Activated CD4-positive, alpha-beta T cell treated with anti-CD3 and anti-CD28 coated beads for 1 hour (primary cell): ENCODE measurements at places on chromosomes 6 and 20.

GRCh38 chr20:61874421-61875068 lies 191.1 kb downstream of the TAF4 start:
- DNase-seq, result no peak

DNA sequence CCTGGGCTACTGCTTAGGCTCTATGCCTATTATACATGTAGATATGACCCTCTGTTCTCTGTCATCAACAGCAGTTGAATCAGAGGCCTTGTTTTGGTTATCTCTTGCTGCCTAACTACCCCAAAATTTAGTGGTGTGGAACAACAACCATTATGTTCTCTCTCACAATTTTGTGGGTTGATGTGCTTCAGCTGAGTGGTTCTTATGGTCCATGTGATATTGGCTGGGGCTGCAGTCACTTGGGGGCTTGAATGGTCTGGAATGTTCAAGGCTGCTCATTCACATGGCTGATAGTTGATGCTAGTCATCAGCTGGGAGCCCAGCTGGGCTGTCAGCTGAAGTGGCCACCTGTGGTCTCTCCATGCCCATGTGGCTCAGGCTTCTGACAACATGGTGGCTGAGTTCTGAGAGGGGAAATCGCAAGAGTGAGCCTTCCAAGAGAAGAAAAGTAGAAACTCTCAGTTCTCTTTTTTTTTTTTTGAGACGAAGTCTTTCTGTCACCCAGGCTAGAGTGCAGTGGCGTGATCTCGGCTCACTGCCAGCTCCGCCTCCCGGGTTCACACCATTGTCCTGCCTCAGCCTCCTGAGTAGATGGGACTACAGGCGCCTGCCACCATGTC lies 47.8 kb downstream of the SHLD1 start:
- no peak for DNase-seq

DNA sequence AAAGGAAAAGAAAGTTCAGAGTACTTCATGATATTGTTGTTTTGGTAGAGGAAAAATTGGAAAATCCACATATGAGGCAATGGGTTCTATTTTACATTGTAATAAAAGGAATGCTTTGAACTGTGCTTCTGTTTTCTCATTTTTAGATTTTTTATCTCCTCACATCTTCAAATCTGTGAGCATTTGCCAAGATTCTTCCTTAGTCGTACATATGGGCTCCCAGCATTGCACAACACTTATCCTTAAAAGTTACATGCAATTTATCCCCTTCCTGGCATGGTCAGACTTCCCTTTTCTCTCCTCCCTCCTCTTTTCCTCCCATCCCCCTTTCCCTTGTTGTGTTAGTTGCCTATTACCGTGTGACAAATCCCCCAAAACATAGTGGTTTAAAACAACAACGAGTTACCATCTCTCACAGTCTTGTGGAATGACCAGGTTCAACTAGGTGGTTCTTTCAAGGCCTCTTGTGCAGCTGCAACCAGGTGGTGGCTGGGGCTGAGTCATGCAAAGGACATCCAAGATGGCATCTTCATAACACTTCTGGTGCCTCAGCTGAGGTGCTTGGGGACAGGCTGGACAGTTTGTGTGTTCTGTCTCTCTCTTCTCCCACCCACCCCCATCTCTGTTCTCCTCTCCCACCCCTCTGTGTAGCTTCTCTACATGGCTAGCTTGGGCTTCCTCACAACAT lies 68.7 kb downstream of the TXNDC5 start:
- no peak for DNase-seq

- DNase-seq, result no peak
These were observed 7.8 kb upstream of the EZR start for GRCh38 chr6:158826819-158827501.

DNA sequence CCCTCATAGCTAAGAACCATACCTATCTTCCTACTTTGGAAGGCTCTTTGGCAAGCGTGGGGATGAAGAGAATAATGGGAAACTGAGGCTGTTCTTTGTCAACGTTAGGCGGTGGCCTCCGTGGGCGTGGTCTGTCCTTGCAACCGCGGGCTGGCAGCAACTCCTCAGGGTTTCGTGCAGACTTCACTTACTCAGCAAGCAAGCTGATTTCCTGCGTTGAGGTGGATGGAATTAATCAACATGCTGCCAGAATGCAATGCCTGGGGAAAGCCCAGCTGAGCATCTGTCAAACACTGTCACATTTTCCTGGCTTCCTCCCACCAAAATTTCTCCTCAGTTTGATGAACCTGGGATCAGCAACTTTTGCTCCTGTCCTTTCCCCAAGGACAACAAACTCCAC lies 9.2 kb upstream of the IL17F start:
- DNase-seq, result no peak

DNA sequence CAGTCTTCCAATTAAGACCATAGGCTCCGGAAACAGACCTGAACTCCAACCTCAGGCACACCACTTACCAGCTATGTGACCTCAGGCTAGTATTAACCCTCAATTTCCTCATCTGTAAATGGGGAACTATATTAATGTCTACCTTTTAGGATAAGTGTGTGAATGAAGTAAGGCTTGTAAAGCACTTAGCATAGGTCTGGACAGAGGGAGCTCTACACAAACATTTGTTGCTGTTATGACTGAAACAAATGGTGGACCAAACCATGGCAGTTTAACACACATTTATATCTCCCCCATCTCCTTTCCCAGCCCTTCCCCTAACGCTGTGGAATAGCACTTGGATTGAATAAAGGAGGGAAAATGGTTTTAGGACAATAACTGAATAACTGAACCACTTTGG lies 48.7 kb downstream of the TSHZ2 start:
- DNase-seq, result no peak

GRCh38 chr6:136491251-136491650 lies 59.0 kb downstream of the MAP7 start:
- no peak for DNase-seq

GRCh38 chr6:13563009-13563408 lies 11.4 kb upstream of the SIRT5 start:
- DNase-seq, result no peak

- DNase-seq, result no peak
These were observed 410.8 kb upstream of the PLCB4 start for GRCh38 chr20:8658103-8658502.

GRCh38 chr6:105785066-105785811 lies 300.9 kb upstream of the PRDM1 start:
- DNase-seq, result no peak

DNA sequence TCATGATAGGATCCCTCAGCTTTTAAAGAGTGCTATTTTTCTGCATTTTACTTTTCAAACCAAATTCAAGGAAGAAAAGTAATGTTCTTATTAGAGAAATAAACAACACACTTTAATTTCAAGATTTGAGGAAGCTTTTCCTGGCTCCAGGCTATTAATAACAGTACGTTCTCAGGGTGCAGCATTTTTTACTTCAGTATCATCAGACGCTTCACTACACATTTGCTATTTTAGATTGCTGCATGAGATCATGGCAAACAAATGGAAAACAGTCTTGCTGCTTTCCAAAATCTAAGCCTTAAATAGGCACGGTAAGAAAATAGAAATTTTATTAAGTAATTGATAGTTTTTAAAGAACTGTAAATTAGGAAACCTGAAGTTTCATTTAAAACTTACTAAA lies 253.6 kb upstream of the EXOC2 start:
- DNase-seq, result no peak

- DNase-seq, result no peak
These were observed 519.4 kb downstream of the CDKAL1 start for GRCh38 chr6:21053612-21054011.

GRCh38 chr20:60240986-60241385 lies 282.8 kb downstream of the CDH26 start:
- DNase-seq, result no peak

DNA sequence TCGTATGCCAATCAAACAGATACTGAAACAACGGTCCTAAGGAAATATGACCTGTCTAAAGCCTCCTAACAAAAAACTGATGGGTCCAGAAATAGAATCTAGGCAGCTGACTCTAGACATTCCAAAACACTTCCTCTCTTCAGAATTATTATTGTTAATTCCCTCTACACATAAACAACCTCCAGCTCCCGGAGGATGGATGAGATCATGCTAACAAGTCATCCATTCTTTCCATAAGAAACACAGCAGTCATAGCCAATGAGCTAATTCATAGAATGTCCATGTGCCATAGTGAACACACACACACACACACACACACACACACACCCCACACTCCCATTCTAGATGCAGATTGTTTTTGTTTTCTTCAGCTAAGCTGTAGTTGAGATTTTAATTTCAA lies 44.3 kb downstream of the HDGFL1 start:
- no peak for DNase-seq

DNA sequence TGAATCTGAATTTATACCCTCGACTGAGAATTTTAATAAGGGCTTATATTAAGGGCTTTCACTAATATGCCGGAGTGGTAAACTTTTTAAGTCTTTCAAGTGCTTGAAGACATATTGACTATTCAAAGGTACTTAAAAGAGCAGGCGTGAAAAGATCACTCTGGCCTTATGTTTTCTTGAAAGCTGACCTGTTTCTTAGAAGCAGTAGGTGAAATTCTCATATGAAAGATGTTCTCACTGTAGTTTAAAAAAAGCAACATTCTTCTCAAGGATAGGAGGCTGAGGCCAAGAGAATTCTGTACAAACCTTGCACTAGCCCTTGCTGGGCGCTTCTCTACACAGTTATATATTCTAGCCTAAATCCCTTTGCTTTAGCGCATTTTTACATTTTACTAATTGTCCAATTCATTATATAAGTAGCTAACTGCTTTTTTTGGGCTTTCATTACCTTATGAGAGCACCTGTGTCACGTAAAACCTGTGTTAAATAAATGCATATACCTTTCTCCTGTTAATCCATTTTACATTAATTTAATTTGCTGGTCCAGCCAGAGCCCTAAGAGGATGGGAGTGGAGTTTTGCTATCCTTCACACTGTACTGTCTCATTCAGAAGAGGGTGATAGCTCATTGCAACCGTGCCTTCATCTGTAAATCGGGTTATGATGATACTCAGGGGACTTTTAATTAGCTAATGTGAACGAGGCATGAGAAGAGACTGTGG lies 59.6 kb upstream of the HFE start:
- no peak for DNase-seq

DNA sequence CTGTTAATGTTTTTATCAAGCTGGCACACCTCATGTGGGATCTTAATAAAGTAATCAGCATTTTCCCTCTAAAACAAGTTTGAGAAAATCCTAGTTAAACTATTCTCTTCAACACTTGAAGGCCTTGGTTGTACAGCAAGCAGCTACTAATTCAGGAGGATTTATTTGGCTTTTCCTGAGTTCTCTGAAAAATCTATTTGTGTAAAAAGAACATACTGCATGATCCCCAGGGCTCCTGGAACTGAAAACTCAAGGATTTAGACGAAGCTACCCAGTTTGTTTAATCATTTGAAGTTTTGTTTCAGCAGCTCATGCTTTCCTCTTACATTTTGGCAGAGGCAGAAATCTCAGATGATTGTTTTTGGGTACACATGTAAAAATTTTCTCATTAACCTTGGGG lies 309.6 kb upstream of the FLRT3 start:
- DNase-seq, result no peak

GRCh38 chr20:50929299-50930138 lies 1.7 kb downstream of the ADNP start:
- DNase-seq, result peak; percentile 80

DNA sequence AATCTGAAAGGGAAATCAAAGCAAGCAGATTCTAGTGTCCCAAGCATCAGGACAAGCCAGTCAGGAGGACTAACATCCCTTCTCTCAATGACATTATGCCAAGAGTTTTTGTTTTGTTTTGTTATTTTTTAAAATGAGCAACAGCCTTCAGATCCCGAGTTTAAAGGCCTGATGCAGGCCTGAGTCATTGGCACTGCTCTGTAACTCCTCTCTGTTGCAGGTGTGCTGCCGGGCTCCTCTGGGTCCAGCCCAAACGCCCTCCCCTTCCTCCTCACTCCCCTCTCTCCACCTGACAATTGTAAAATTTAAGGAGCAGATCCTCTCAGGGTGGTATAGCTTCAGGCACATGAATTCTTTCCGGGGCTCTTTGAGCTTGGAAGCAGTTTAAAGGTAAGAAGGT lies 502.0 kb downstream of the BMP2 start:
- DNase-seq, result no peak

- DNase-seq, result no peak
These were observed 258.6 kb downstream of the LAMA2 start for GRCh38 chr6:129141499-129141898.

DNA sequence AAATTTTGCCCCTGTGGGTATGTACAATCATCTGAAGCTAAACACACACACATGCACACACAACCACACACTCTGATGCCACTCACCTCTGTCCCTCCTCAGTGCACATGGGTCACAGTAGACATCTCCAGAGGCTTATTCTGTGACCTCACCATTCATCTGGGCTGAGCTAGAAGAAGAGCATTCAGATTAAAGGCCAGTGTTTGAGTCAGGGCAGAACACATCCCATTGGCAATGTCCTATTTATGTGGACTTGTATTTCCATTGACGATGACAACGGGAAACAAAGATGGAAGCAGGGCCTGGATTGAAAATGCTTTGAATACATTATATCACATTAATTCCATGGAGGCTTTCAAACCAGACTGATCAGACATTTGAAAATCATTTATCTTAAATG lies 26.8 kb upstream of the SLC22A23 start:
- no peak for DNase-seq

GRCh38 chr6:40330301-40330721 lies 256.9 kb downstream of the LRFN2 start:
- no peak for DNase-seq

DNA sequence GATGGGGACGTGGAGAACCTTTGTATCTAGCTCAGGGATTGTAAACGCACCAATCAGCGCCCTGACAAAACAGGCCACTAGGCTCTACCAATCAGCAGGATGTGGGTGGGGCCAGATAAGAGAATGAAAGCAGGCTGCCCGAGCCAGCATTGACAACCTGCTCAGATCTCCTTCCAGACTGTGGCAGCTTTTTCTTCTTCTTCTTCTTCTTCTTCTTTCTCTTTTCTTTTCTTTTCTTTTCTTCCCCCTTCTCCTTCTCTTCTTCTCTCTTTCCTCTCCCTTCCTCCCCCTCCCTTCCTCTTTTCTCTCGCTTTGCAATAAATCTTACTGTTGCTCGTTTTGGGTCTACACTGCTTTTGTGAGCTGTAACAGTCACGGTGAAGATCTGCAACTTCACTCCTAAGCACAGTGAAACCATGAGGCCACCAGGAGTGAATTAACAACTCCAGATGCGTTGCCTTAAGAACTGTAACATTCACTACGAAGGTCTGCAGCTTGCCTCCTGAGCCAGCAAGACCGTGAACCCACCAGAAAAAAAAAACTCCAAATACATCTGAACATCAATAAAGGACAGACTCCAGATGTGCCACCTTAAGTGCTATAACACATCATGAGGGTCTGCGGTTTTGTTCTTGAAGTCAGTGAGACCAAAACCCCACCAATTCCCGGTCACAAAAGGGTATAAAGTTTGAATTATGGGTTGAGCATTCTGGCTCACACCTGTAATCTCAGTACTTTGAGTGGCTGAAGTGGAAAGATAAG lies 19.6 kb upstream of the SERPINB1 start:
- no peak for DNase-seq

DNA sequence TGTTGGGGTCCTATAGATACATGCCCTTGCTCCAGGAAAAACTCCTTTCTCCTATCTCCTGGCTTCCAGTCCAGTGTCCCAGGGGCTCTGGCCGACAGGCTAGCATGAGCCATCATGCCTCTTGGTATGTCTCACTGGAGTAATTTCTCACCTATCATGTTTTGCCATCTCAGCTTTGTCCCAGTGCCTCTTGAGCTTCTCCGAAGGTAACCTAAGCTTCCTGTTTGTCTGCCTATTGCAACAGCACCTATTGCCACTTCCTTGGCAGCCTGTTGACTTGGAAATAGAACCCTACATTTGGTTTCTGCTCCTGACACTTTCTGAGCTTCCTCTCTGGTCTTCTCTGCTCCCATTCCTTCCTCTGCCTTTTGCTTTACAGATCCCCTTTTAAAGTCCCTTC lies 197.7 kb downstream of the KCNQ5 start:
- DNase-seq, result no peak
